ENCODE measurements at places on chromosomes 1 and 21. TPM values are rescaled to one million over a fixed set of nuclear protein-coding genes. Genes with fewer than 3 reads are reported as not detected.

The PROK1 gene
- not detected for total RNA-seq

The GUCA2B gene
- not detected for total RNA-seq

The OVAAL gene
- total RNA-seq: not detected

The C8A gene
- not detected for total RNA-seq

The C1orf74 gene
- 3.2 TPM for total RNA-seq

Measured in thoracic aorta endothelial cell (primary cell).